ENCODE measurements at places on chromosomes 1 and 21.

DNA sequence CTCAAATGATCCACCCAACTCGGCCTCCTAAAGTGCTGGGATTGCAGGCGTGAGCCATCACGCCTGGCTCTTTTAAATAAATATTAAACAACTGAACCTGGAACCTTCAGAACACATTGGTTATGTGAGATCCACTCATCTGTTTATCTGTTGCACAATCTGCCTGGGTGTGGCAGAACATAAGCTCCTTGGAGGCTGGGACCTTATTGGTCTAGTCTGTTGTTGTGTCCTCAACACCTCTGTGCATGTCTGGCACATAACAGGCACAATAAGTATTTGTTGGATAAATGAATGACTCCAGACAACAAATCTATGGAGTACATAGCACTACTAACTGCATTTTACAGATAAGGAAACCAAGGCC is 4.1 kb upstream of the NBL1 start:
- no peak for DNase-seq

- DNase-seq = no peak
These were observed 130.5 kb downstream of the RHOU start for GRCh38 chr1:228865627-228866330.

GRCh38 chr1:233328142-233328921 is 808 bp downstream of the MAP3K21 start:
- DNase-seq = no peak

GRCh38 chr1:22362626-22363402 is 88.8 kb upstream of the ZBTB40 start:
- no peak for DNase-seq

- no peak for DNase-seq
These were observed 22.3 kb upstream of the LRP8 start for GRCh38 chr1:53349968-53350852.

DNA sequence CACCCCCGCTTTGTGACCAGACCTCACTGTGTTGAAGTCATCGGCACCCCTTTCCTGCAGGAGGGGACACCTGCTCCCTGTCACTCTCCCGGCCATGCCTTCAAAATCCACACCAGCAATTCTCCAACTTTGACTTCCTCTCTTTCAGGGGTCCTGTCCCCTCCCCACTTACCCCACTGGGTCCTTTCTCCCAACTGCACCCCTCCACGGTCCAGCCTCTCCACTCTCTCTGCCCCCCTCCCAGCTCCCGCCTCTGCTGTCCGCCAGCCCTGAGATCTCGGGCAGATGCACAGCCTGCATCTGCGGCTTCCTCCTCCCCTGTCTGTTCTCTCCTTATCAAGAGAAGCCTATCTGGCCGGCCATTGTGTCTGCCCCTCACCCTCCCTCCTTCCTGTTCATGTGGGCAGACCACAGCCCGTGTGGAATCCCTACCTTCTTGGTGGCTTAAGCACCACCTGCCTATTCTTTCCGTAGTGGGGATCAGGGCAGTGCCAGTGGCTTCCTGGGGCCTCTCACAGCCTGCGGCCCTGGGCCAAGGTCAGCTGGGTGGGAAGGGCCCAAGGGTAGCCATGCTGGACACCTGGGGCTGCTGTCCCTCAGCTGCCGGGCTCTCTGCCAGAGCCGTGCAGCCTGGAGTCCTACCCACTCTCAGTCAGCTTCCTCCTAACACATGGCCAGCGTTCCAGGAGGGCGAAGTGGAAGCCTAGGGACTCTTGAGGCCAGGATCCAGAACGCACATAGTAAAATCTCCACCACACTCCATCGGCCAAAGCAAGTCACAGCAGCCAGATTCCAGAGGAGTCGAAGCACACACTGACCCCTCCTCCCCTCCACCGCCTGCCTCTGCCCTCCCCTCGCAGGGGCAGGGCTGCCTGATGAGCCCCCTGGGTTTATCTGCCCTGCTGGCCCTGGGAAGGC is 5.1 kb upstream of the HES4 start:
- no peak for DNase-seq

DNA sequence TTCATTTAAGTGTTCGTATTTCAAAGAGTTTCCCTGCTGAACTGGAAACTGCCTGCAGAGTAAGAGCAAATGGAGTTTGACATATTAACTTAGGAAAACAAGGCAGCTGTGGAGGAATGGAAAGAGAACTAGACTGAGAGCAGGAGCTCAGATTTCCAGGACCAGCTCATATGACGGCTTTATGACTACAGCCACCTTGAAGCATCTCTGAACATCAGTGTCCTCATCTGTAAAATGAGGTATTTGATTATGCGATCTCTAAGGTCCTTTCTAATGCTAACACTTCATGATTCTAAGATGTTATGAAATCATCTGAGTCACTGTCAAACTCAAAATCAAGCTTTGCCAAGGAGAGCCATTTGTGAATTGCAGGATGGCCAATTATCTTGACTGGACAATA is 112.3 kb downstream of the PRRX1 start:
- DNase-seq = no peak

DNA sequence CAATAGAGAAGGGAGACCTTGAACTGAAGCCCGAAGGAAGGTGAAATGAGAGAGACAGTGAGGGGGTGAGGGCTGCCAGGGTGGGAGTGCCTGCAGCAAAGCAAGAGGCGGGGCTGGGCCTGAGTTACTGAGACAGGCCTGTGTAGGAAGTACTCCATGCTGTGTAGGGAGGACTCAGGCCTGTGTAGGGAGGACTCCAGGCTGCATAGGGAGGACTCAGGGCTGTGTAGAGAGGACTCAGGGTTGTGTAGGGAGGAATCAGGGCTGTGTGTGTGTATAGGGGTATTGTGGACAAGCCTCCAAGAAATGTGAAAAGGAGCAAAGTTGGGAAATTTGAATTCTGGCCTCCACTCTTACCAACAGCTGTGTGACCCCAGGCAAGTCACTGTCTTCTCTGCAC is 133.8 kb upstream of the CACNA1E start:
- DNase-seq = no peak

DNA sequence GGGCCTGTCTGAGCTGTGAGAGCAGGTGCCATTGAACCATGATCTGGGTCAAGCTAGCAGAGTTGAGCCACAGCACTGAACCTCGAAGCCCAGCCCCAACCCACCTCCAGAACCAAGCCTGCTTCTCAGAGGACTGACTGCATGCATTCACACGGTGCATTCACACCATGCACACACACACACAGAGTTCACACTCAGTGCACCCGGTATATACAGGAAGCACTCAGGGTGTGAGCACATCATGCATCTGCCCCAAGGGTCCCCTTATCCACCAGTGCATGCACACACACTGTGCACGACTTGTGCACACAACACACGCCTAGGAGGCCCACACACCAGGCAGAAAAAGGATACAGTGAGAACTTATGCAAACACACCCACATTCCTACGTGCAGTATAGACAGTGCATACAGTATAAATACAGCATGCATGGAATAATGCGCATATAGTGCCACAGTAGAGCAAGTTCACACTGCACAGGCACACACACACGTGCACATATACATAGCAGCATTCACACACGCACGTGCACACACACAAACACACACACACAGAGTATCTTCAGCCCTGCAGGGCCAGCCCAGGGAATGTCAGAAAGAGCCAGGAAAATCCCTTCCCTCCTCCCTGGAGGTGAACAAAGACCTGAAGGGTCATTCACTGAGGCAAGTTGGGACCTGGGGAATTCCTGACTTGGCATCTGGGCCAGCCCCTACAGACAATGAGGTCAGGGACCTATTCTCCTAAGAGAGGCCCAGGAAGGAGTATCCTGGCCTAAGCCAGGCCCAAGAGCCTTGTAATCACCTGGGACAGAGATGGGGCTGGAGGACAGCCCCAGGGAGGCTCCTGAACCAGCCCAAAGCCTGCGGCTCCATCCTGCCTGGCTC is 42.1 kb downstream of the CAMK2N1 start:
- no peak for DNase-seq

- DNase-seq = no peak
These were observed 70.7 kb downstream of the EVA1C start for GRCh38 chr21:32483293-32483595.

GRCh38 chr21:33289199-33289819 is 23.1 kb downstream of the IL10RB start:
- no peak for DNase-seq

DNA sequence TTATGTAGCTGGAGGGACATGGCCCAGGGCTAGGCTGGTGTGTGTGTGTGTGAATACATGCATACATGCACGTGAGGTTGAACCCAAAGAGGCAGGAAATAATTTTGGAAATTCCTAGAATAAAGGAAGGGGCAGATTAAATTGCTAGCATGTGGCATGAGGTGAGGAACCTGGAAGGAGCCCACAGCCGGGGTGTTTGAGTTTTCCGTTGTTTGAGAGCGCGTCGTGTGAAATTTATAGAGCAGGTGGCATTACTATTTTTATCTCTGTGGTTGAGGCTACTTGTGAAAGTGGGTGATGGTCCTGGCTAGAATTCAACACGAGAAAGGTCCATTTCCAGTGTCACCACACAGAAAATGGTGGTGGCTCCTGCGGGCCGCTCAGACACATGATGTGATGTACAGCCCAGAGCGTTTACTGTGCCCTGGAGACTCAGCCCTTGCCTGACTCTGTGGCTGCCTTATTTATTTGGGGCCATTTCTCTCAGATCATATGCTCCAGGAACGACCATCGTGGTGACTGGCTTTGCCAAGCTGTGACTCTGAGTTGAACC is 48.0 kb downstream of the BACE2 start:
- no peak for DNase-seq

GRCh38 chr1:51372561-51372960 is 42.2 kb upstream of the TTC39A start:
- no peak for DNase-seq

GRCh38 chr1:205301842-205302588 is 19.5 kb downstream of the NUAK2 start:
- DNase-seq = no peak

DNA sequence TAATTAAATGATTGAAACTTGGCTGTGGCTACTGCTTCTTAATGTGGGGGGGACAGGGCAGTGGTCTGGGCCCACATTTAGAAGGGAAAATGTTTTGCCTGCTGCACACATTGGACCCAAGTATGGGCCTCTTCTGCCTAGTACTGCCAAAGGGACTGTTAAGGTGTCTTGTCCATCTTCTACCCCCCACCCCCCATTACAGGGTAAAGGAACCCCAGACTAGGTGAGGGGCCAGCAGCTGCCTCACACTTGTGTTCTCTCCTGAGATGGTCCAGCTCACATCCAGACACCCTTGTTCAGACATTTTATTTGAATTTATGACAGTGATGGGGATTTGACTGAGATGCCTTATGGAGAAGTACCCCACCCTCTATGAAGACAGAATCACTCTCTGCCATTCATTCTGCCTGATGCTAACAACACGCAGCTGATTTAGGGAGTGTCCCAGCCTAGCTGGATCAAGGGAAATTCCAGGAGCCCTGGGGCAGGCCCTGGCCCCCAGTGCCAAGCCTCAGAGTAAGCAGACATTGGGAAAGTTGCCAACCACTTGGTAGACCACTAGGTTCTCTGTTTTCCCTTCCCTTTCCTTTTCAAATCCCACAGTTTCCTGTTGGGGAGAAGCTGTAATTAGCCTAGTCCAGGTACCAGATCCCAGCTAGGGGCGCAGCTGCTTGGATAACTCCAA is 42.1 kb downstream of the YARS1 start:
- no peak for DNase-seq

GRCh38 chr1:246418565-246419312 is 88.3 kb downstream of the SMYD3 start:
- no peak for DNase-seq

DNA sequence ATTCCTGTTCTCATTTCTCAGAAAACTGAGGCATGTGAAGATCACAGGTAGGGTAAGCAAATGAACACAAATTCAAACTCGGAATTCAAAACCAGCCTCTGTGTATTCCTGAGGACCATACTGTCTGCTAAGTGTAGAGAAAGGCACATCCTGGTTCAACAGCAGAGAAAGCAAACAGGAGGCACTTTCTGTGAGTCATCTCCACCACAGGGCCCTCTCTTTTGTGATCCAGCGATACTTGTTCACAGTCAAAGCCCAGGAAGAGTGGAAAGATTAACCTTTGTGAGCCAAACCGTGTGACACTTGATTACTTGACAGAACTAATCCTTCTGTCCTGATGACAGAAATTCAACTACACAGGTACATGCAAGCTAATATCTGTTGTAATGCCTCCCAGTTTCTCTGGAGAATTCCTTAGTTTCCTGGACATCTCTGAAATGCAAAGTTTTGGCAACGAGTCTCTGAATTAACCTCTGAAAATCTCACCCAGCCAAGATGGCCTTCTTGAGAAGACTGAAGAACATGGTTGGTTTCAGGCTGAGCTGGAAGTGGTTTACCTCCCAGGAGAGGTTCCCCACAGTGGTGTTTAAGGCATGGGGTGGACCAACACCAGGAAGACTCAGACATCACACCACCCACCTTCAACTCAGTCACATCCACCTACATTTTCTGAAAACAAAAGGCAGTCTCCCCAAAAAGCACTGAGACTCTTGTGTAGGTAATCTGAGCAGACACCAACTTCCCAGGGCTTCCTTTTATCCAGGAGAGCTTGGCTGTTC is 98.2 kb upstream of the ERG start:
- no peak for DNase-seq

- DNase-seq = no peak
These were observed 17.3 kb downstream of the C8B start for GRCh38 chr1:56948403-56949023.

GRCh38 chr1:55289614-55290013 is 74.5 kb upstream of the USP24 start:
- no peak for DNase-seq

DNA sequence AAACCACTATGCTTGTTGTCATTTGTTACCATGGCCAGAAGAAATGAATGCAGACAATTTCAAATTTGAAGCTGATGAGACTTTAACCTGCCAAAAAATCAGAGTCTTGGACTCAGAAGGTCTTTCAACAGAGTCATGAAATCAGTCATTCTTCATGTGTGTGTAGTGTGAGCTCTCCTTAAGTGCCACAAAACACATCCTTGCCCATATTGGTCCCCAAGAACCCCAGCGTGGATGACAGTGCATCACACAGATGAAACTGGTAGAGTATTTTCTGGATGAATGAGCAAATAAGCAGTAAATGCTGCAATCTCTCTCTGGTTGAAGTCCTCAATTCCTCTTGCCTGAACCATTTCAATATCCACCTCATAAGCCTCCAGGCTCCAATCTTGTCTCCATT is 28.7 kb upstream of the ETS2 start:
- no peak for DNase-seq

DNA sequence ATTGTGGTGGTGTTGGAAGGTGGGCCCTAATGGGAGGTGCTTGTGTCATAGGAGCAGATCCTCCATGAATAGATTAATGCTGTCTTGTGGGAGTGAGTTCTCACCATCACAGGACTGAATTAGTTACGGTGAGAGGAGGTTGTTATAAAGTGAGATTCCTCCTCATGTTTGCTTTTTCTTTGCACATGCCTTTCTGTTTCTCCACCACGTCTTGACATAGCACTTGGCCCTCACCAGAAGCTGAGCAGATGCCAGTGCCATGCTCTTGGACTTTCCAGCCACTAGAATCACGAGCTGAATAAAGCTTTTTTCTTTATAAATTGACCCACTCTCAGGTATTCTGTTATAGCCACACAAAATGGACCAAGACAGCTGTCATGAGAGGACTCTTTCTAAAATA is 194.8 kb downstream of the PTPRU start:
- DNase-seq = no peak

- peak; percentile 62 for DNase-seq
These were observed 46.3 kb downstream of the UMODL1 start for GRCh38 chr21:42117229-42117966.
